ENCODE measurements at places on chromosomes 7 and 10.
A peak's percentile ranks its signal among the peaks of the same experiment; 100 is the strongest.

GRCh38 chr10:11339660-11340059 is 271.8 kb downstream of the USP6NL start:
- DNase-seq = no peak

- no peak for DNase-seq
Measured at GRCh38 chr10:129896860-129897200, 67.2 kb downstream of the EBF3 start.

- no peak for DNase-seq
Measured at GRCh38 chr7:7889791-7890568, 78.6 kb upstream of the GLCCI1 start.

DNA sequence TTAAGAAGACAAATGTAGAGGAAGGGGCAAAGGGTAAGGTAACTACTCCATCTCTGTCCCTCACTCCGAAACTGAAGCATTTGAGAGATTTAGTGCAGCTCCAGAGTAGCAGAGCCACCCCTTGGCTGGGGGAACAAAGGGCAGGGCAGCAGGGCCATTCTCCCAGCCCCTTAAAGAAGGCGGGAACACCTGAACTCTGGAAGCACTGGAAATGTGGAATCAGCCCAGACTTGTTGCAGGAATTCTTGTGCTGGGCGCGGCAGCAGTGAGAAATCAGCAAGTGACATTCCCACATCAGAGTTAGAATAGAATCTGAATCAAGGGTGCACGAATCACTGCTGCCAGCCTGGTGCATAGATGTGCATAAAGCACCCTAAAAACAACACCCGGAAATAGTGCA is 34.4 kb upstream of the GRM8 start:
- DNase-seq = no peak

GRCh38 chr10:125846894-125847293 is 23.5 kb downstream of the BCCIP start:
- DNase-seq = no peak

DNA sequence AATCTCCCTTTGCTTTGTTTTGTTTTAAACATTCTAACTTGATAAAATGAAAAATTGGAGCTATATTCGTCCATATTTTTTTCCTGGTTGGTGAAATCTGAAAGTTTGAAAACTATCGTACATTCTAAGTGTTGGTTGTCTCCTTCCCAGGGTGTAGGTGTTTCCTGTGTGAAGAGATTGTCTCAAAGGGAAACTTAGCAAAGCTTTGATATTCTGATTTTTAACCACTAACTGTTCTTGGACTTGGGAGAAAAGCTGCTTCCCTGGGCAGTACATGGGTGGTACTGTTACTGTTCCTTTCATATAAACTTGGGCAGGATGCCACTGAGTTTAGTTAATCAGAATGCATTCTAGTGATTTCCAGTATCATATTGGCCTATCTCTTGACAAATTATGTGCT is 253.5 kb upstream of the LRGUK start:
- DNase-seq = no peak

DNA sequence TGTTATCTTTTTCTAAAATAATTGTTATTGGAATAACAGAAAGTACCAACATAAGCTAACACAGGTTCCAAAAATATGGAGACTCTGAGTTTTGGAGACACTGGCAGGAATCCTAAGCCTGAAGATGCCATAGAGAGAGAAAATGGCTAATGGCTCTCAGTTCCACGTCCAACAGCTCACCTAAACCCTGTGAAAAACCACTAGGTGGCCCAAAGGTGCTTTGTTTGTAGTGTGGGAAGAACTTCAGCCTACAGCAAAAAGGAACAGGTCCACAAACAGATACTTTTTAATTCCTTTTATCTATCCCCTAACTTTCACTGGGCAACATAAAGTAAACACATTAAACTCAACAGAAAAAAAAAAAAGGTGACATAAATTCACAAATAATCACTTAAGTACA is 272.3 kb downstream of the SEMA3D start:
- no peak for DNase-seq

DNA sequence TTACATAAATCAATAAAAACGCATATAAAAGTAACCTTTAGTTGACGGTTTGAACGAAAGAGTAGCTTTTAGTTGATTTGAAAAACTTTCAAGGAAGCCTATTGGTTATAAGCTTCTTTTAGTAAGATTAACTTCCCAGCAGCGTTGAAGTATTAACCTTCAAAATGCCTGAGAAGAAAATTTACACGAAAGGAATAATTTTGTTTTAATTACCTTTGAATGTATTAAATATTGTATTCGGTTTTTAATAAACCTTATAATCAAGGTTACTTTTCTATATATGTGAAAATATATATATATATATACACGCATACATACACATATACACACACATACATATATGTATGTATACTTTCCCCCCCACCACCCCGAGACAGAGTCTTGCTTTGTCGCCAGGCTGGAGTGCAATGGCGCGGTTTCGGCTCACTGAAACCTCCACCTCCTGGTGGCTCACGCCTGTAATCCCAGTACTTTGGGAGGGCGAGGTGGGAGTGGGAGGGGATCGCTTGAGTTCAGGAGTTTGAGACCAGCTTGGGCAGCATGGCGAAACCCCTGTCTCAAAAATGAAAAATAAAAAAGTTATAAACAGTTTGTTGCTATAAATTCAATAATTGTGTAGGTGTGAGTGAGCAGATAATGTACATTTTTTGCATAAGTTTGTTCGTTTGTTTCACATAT is 57.6 kb upstream of the EZH2 start:
- peak; percentile 57 for DNase-seq

DNA sequence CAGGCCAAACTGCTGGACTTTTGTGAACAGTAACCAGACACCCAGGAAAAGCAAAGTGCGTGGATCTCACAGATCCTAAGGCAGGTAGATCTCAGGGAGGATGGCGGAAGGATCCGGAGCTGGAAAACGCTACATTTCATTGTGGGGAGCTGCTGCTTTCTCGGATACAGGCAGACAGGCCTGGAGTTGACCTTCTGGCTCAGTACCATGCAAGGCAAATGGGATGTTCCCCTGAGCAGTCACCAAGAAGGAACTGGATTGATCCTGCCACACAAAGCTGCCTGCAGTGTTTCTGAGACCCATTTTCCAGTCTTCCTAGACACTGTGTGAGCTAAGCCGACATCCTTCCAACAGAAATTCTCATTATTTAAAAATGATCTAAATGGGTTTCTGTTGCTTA is 65.5 kb downstream of the ZRANB1 start:
- no peak for DNase-seq

GRCh38 chr7:41942468-41943093 is 239.7 kb upstream of the INHBA start:
- no peak for DNase-seq

- DNase-seq = no peak
Measured at GRCh38 chr10:116201011-116201410, 72.0 kb downstream of the GFRA1 start.

GRCh38 chr7:21462081-21462480 is 34.2 kb downstream of the SP4 start:
- DNase-seq = no peak

GRCh38 chr10:70684374-70684773 is 12.1 kb downstream of the ADAMTS14 start:
- DNase-seq = no peak

GRCh38 chr7:111004310-111004901 is 86.5 kb upstream of the LRRN3 start:
- DNase-seq = no peak

DNA sequence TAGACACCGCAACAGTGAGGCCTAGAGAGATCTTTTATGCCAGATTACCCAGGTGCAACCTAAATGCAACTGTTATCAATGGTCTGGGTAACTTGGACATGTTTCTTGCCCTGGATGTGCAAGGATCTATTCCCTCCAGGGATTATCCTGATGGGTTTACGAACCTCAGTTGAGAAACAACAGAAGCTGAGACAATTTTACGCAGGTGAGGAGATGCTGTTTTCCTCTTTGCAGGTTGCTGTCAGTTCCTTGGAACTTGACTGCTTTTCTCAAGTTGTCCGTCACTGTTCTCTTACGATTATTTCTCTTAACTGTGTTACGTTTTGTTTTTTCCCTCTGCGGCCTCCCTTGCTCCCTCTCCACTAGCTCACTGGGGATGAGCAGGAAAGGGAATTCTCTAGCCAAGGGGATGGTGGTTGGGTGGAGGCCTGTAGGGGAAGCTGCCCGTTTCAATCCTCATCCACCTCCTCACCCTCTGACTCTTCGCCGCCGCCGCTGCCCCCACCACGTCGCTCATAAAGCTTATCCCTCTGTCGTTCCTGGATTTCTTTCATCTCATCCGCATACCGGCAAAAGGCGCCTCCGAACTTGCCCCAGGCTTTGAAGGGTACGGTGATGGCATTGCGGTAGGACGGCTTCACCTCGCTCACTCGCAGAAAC is 1.2 kb downstream of the PURB start:
- DNase-seq = no peak

GRCh38 chr10:78255796-78256638 is 222.4 kb downstream of the RPS24 start:
- DNase-seq = no peak

DNA sequence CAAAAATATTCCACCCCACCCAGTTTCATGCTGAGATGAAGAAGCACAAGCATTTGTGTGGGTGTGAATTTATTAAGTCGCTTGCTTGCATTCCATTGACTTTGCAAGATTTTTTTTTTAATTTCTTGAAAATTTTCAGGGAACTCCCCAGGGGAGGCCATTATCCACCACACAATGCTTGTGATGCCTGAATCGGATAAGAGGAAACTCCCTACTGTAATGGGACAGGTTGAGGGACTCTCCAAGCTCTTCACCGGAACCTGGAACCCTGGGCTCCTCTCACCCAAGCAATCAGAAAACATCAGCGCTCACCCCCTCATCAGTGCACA is 153.6 kb upstream of the ZMIZ1 start:
- no peak for DNase-seq

DNA sequence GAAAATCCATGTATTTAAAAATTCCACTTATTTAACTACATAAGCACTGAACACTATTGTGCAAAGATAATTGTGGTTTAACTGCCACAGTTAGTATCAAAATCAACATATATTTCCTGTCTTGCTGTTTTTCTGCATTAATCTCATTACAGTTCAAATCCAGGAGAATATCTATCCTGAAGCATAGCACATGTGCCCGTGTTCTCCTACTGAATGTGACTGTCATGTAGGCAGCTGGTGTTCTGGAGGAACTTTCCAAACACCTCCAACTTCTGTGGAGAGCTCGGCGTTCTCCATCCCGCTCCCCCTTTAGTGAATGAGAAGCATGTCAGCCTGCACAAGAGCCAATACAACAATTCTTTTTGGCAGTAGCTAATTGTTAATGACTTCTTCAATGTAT is 76.4 kb upstream of the IKZF1 start:
- no peak for DNase-seq

- DNase-seq = no peak
Measured at GRCh38 chr7:8226501-8226900, 35.5 kb downstream of the ICA1 start.

- DNase-seq = no peak
Measured at GRCh38 chr7:112515989-112516388, 35.2 kb downstream of the LSMEM1 start.

- DNase-seq = no peak
Measured at GRCh38 chr10:52092390-52092789, 221.7 kb upstream of the DKK1 start.

Measured in progenitor cell of endocrine pancreas (in vitro differentiated cells).